ENCODE measurements at places on chromosomes 11 and 22. TPM values are rescaled to one million over a fixed set of nuclear protein-coding genes. Genes with fewer than 3 reads are reported as not detected.

The POU2AF3 gene
- 2.2 TPM for total RNA-seq

DNA sequence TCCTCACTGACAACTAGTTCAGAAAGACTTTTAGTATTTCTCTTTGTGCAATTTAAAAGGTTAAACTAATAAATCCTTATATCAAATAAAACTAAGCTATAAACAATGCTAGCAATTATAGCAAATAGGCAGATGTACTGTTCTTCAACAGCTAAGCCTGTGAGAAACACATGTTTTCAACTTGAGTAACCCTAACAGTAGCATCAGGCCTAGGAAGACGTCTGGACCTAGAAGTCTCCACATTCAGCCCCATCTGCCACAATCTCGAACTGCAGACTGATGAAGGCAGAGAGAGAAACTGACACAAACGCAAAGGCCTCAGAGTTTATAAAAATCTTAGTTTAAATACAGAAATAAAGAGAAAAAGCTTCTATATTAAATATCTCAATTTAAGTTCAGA lies 2.5 kb downstream of the ST13 start:
- no peak for DNase-seq

The CCDC82 gene
- 20.9 TPM for total RNA-seq

GRCh38 chr11:75673977-75674582 lies 5.2 kb upstream of the MAP6 start:
- DNase-seq = no peak

- no peak for DNase-seq
These were observed 24.5 kb downstream of the CFAP300 start for GRCh38 chr11:102071497-102072472.
